CD4-positive, alpha-beta memory T cell (primary cell): ENCODE measurements at places on chromosomes 5 and 9.

DNA sequence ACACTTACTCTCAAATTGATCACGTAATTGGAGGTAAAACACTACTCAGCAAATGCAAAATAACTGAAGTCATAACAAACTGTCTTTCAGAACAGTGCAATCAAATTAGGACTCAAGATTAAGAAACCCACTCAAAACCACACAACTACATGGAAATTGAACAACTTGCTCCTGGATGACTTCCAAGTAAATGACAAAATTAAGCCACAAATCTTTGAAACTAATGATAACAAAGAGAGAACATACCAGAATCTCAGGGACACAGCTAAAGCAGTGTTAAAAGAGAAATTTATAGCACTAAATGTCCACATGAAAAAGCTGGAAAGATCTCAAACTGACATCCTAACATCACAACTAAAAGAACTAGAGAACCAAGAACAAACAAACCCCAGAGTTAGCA, 540.5 kb upstream of the CDH18 start:
- no peak for DNase-seq

DNA sequence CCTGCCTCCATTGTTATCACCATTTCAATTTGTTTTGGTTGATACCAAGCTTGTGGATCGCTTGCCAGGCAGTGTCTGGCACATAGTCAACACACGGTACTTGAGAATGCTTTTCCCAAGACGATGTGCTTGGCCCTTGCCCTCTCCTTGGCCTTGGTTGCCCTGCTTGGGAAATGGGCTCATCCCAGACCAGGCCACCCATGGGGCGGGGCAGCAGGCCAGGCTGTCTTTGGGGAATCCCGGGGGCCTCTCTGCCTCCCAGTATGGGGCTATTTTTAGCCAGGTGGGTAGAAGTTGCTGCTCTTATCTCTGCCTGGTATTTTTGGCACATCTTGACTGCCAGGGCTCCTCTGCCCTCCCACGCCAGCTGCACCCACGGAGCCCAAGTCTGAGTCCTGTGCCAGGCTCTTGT, 49.9 kb downstream of the LMX1B start:
- DNase-seq: no peak

GRCh38 chr5:67059744-67060490, 136.7 kb downstream of the CD180 start:
- DNase-seq: no peak

DNA sequence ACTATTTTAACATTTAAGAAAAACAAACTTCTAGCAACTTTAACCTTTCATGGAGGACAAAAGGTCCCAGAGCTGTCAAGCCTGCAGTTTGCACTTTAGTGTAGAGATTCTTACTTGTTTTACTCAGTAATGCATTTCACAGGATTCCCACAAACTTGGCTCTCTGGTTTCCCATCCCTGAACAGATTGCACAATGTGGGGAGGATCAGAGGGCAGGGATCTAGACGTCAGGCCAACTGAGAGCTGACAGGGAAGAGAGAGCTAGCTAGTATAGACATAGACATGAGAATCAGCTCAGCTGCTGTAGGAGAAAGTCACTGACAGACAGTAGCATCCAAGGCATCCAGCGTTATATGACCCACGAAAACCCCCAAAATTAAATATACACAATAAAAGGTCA, 20.9 kb upstream of the BNIP1 start:
- DNase-seq: no peak

- no peak for DNase-seq
These were observed 99.6 kb upstream of the TAF11L2 start for GRCh38 chr5:17398431-17398830.

DNA sequence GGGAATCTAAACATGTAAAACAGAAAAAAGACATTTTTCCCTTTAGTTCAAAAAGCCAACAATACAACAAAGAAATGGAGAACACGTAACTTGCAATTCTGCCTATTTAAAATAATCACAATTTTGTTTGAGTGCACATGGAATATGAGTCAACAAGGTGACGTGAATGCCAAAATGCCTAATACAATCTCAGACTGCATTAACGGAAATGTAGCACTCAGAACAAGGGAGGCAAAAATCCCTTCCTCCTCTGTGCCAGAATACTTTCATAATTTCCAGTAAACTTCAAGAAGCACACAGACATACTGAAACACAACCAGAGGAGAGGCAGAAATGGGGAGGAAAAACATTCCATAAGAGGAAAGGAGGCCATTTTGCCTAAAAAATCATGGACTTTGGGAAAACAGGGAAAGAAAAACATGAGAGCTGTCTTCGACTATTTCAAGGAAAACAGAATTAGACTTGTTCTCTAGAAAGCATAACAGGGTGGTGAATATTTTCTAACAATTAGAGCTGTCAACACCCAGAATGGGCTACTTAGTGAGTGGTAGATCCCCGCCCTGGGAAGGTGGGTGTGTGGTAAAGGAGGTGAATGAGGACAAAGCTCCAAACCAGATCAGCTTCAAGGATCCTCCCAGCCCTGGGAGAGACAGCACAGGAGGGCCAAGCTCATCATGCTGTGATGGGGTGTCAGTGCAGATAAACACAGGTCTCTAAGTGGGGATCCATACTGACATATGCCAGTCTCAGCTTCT, 48.2 kb downstream of the ABCA1 start:
- DNase-seq: no peak

DNA sequence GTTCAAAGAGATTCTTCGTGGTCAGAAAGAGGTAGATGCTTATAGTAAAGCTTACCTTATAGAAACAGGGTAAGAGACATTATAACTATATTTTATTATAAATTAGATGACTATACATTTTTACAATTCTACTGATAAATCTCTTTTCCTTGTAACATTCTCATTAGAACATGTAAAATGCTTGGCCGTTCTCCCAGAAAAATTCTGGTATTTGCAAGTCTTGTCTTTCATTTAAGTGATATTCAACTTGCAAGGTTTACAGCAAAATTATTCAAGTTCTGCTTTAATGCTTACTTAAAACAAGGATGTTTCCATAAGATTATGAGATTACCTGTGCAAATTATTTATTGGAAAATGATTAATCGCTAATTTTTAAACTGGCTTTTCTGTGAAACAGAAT, 41.3 kb upstream of the CDH18 start:
- DNase-seq: no peak

DNA sequence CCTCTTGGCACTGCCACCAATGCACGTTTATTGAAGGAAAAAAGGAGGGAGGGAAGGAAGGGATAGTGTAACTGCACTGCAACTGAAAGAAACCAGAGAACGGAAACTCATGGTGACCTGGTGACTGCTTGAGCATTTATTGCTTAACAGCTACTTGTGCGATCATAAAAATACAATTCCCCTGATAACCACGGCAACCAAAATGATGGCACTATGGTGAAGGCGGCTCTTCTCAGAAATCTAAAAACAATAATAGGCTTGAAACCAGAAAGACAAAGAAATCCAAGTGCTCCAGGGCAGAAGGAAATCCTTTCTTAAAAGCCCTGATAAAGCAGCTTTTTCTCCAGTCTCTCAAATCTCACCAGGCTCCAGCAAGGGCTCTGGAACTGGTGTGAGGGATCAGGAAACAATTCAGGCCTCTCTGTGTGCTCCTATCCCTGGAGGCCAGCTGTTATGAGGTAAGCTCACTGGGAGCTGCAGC, 1.9 kb downstream of the FBXO10 start:
- no peak for DNase-seq

DNA sequence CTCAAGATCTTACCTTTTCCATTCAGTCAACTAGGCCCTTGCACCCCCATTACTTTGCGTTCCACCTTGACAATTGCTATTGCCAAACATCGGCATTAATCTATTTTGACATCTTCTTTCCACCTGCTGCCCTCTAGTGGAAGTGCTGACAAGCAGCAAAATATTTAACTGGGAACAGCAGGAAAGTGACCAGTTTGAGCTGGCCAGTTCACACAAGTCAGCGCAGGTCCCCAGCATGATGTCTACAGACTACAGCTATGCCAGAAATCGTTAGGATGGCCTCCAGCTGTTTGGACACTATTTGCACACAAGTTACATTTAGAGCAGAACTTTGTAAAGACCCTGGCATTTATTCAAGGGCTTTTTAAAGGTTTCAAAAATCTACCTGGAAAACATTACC, 160.1 kb downstream of the GHR start:
- peak; percentile 31 for DNase-seq

DNA sequence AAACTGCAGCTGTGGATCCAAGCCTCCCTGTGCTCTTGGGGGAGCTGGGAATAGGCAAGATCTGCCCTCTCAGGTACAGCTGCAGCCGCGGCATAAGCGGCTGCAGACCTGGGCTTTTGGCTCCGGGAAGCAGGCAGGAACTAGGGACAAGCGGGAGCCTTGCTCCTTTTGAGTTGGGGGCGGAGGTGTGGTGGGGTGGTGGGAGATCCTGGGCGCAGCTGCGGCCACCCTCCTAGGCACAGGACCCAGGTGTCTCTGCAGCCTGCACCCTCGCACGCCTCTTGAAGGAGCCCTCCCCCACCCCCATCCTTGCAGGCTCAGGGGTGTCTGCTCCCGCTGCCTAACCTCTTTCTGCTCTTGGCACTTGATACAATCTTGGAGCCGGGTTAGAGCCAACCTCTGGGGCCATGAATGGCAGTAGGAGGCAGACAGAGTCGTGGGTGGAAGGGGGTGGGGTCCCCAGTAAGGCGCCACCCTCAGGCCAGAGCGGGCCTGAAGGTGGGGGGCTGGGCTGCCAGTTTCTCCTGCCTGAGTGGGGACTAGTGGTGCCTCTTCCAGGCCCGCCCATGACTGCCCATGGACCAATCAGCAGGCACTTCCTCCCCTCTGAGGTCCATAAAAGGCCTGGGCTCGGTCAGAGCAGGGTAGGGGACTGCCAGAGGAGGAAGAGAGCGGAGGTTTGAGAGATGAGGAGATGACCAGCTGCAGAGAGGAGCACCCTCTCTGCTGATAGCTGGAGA, 267.6 kb upstream of the TNC start:
- DNase-seq: no peak

DNA sequence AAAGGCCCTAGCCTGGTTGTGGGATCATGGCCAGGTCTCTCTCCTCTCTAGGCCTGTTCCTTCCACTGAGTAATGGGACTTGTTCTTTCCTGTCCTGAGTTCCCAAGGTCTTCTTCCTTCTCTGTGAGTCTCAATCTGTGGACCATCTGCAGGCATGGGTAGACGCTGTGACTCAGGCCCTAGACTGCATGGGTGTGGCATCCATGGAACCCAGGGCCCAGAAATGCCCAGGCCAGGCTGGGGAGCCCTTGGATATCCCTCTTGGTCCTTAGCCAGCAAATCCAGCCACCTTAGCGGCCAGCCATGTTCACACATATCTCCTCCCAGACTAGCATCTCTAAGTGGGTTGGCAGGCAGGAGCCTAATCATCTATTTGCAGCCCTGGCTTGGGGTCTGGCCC, 2.3 kb upstream of the ACSL6 start:
- no peak for DNase-seq

- DNase-seq: no peak
These were observed 41.3 kb upstream of the HAND1 start for GRCh38 chr5:154519359-154519758.
